Prostate gland (tissue), 2 donors: ENCODE measurements at places on chromosomes 11 and 22. TPM values are rescaled to one million over a fixed set of nuclear protein-coding genes. Genes with fewer than 3 reads are reported as not detected.

Gene XKR3
- 0.74 TPM for total RNA-seq

DNA sequence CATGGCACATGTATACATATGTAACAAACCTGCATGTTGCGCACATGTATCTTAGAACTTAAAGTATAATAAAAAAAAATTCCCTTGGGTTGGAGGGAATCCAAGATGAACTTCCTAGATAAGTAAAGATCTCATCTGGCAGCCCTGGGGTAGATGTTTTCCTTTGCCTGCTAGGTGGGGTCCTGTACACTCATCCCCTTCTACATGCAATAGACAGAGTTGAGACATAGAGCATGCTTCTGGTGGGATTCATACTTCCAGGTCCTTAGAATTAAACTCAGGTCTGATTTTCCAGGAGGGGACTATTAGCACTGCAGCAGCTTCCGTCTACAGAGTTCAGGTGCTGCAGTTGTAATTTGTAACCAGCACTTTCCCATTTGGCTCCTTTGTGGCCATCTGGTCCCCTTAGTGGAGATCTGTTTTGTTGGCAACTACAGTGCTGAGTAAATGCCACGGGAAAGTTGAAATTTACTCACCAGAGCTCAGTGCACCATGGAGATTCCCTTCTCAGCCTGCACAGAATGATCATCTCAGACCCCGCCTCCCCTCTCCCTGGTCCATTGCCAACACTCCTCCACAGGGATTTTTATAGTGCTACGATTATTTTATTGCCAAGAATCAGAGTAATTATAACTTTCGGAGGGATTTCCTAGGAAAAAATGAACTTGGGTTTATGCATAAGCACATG is 220.1 kb upstream of the E2F8 start:
- no peak overlapping the region for H3K4me3 ChIP-seq
- no peak for DNase-seq
- peaks cover 4% of the 10 kb centered on the region for H3K27me3 ChIP-seq
- H3K4me1 ChIP-seq, result no peaks in the 10 kb centered on the region
- H3K27ac ChIP-seq, result no peak overlapping the region
- no peaks in the 10 kb centered on the region for H3K36me3 ChIP-seq

DNA sequence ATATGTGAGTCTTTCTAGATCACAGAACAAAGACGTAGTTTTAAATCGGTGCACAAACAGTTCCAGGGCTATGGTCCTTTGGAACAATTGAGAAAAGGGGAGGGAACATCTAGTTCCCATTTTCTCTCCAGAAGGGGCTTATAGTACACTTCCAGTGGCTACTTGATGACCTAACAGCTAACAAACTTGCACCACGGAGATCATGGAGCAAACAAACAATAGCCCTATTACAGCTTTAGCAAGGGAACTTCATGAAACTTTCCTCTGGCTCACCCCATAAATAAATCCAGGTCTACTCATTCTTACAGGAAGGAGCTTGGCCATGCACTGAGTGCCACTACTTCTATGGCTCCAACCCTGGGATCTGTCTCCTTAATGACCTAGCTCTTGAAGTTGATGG is 8.3 kb upstream of the FOLR2 start:
- H3K36me3 ChIP-seq, result no peaks in the 10 kb centered on the region
- no peaks in the 10 kb centered on the region for H3K4me1 ChIP-seq
- DNase-seq, result no peak
- no peak overlapping the region for H3K4me3 ChIP-seq

DNA sequence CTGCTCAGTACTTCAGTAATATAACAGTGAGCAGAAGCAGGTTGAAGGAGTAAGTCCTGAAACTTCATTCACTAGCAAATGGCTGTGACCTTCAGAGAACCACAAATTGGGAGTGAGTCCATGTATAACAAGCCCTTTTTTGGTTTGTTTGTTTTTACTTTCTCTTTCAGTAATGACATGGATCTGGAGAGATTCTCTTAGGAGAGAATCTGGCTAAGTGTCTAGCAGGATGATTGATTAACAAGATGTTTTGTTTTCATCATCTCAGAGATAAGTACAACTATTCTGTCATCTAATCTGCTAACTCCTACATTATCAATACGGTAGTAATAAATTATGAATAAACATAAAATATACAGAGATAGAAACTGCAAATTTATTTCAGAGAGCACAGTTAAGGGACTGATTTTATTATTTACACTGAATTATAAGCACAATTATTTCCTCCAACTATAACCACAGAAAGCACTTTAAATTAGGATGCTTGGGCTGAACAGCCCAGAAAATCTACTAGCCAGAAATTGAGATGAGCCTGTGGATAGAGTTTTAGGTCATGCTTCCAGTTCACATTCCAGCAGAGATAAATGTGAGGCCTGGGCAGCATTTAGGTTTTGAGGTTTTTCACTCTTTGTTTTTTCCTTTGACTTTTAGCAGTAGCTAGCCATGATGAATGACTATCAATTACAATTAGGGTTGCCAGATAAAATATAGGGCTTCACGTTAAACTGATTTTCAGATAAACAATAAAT is 429.3 kb upstream of the FAT3 start:
- H3K27ac ChIP-seq, result no peak overlapping the region
- H3K4me3 ChIP-seq, result no peak overlapping the region
- H3K27me3 ChIP-seq, result no peaks in the 10 kb centered on the region
- H3K36me3 ChIP-seq, result no peaks in the 10 kb centered on the region
- no peaks in the 10 kb centered on the region for H3K4me1 ChIP-seq

GRCh38 chr11:134215836-134216235 is 7.9 kb downstream of the NCAPD3 start:
- no peak overlapping the region for H3K4me3 ChIP-seq
- H3K4me1 ChIP-seq, result no peaks in the 10 kb centered on the region
- peak overlapping the region; percentile 27 for H3K27ac ChIP-seq
- no peak for DNase-seq
- no peaks in the 10 kb centered on the region for H3K36me3 ChIP-seq

DNA sequence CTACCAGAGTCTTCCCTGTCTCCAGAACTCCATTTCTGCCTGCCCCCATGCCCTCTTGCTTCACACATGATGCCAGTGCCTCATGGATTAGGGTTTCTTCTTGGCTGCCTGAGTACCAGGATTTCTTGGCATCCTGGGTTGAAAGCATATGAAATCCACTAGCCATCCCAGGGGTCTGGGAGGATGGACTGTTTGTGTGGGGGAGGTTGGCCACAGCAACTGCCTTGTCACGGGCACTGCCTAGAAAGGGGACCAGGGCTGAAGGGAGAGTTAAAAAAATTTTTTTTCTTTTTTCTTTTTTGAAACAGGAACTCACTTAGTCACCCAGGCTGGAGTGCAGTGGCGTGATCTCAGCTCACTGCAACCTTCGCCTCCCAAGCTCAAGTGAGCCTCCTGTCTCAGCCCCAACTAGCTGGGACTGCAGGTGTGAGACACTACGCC is 4.2 kb downstream of the USP35 start:
- H3K27me3 ChIP-seq, result no peaks in the 10 kb centered on the region
- H3K4me1 ChIP-seq, result no peaks in the 10 kb centered on the region
- H3K27ac ChIP-seq, result no peak overlapping the region
- H3K4me3 ChIP-seq, result no peak overlapping the region
- no peak for DNase-seq

DNA sequence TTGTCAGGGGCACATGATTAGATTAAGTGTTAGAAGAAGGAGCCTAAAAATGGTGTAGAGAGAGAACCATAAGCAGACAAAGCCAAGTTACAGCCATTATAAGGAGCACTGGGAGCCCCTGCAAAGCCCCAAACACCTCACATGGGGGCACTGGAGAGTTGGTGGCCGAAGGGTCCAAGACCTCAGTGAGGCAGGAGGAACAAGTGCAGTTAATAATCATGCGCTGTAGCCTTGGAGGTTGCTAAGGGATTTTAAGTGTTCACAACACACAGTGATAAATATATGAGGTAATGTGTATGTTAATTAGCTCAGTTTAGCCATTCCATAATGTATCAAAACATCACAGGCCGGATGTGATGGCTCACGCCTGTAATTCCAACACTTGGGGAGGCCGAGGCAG is 54.4 kb upstream of the JAM3 start:
- H3K36me3 ChIP-seq, result no peaks in the 10 kb centered on the region
- no peaks in the 10 kb centered on the region for H3K27me3 ChIP-seq
- no peak overlapping the region for H3K4me3 ChIP-seq

DNA sequence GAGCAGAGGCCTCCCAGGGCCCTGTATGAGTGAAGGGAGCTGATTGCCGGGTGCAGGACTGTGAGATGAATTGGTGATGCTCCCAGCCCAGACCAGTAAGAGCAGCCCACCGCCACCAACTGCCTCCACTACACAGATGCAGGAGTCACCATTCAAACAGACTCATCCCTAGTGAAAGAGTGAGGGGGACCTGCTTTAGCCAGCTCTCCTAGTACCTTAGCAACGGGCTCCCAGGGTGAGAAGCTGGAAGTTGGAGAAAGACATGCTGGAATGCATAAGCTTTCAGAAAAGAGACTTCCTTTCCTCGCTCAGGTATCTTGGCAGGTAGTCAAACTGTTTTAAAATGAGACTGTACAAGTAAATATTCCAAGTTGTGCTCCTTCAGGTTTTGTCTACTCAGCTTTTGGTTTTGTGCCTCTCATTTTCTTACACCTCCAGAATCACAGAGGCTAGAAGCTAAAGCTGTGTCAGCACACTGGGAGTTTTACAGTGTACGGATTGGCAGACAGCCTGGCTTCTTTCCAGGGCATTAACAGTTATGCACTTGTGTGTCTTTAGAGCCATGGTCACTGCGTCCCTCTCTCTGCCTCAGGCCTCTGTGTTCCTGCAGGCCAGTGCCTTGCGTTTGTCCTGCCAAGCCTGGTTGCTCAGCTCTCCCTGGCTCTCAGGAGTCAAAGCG is 146.2 kb downstream of the ATXN10 start:
- H3K36me3 ChIP-seq, result no peaks in the 10 kb centered on the region
- peaks cover 8% of the 10 kb centered on the region for H3K4me1 ChIP-seq
- H3K27me3 ChIP-seq, result no peaks in the 10 kb centered on the region
- H3K27ac ChIP-seq, result peak overlapping the region; percentile 17

- DNase-seq, result no peak
- no peaks in the 10 kb centered on the region for H3K36me3 ChIP-seq
- no peak overlapping the region for H3K4me3 ChIP-seq
- no peaks in the 10 kb centered on the region for H3K27me3 ChIP-seq
Measured at GRCh38 chr11:35265755-35266454, 126.9 kb downstream of the CD44 start.

GRCh38 chr22:46746192-46746591 is 8.1 kb upstream of the CERK start:
- no peaks in the 10 kb centered on the region for H3K36me3 ChIP-seq
- H3K27ac ChIP-seq, result no peak overlapping the region
- DNase-seq, result no peak
- H3K4me3 ChIP-seq, result no peak overlapping the region
- H3K27me3 ChIP-seq, result peaks cover 12% of the 10 kb centered on the region

DNA sequence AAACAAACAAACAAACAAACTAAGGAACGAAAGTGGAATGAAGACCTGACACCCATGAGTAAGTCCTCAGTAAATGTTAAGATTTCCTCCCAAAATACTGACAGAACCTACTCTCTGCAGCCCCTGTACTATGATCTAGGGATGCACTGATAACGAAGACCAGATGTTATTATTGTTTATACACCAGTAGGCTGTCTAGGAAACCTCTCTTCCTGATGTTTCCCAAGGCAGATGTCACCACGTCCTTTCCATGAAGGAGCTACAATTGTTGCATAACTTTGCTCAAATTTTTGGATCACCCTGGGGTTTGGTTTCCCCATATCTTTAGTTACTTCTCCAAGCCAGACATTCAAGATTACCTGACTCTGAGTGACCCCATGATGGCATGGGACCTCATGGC is 340.7 kb downstream of the MIAT start:
- no peak overlapping the region for H3K27ac ChIP-seq
- no peak for DNase-seq
- no peak overlapping the region for H3K4me3 ChIP-seq

- no peak for DNase-seq
- no peak overlapping the region for H3K27ac ChIP-seq
- peaks cover 12% of the 10 kb centered on the region for H3K4me1 ChIP-seq
Measured at GRCh38 chr11:78080818-78081495, 1.3 kb upstream of the NDUFC2 start.

DNA sequence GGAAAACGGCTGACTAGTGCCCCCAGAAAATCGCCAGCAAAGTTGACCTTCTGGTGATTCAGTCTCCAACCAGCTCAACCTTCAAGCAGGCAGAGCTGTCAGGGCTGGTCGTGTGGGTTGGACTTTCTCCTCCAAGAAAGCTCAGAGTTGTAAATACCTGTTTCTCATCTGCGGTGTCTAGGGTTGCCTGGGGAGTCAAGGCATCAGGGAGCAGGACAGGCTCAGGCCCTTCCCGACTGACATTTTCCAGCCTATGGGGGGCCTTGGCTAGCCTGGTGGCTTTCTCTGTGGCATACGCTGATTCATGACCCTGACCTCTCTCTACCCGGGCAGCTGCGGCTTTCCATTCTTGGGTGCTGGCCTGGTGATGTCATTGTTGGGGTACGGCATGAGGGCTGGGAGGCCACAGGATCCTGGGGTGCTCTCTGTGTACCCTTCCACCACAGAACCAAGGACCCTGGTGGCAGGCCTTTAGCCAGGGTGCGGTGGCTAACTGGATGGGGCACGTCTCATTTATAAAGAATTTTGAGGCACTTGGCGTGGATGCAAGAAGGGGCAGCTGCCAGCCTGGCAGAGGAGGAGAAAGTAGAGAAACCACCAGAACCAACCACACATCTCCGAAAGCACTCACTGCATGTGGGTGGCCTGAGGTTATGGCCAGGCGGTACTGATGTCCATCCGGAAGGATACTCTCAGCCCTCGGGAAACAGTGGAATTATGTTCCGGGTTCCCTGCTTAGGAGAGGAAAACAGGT is 64.9 kb downstream of the BCR start:
- H3K36me3 ChIP-seq, result no peaks in the 10 kb centered on the region
- H3K4me1 ChIP-seq, result no peaks in the 10 kb centered on the region
- no peak overlapping the region for H3K27ac ChIP-seq
- no peak for DNase-seq

DNA sequence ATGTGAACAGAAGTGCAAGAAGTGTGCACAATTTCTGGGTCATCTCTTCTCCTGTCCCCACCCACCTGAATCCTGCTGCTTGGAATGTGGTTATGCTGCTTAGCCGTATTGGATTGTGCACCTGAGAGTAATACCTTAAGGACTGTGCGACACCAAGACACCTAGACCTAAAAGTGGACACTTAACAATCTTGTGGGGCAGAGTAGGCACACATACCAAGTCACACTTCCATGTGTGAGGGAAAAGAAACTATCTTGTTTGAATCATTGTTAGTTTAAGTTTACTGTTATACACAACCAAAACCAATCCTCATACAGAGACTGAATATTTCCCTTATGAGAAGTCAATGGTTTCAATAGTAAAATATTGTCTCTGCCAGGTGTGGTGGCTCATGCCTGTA is 93.7 kb downstream of the CCDC83 start:
- no peak overlapping the region for H3K4me3 ChIP-seq
- H3K4me1 ChIP-seq, result no peaks in the 10 kb centered on the region
- no peaks in the 10 kb centered on the region for H3K36me3 ChIP-seq
- H3K27me3 ChIP-seq, result no peaks in the 10 kb centered on the region
- no peak overlapping the region for H3K27ac ChIP-seq

DNA sequence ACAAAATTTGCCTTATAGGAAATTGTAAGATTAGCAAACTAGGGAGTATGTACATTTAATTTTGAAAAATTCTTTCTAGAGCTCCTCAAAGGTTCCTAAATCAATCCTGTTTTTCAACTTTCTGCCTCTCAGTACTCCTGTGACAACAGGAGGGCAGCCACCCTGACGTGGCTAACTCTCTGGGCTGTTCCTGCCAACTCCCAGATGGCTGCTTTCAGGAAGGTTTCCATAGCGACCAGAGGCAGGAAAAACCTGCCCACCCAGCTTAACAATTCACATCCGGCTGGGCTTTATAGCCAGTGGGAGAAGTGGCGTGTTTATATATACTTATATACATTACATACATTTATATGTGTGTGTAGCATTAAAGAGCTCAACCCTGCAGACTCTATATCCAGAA is 26.5 kb downstream of the SGSM3 start:
- no peak overlapping the region for H3K4me3 ChIP-seq
- peak overlapping the region; percentile 90 for H3K27ac ChIP-seq
- H3K36me3 ChIP-seq, result no peaks in the 10 kb centered on the region
- DNase-seq, result peak; percentile 94
- H3K4me1 ChIP-seq, result peaks cover 6% of the 10 kb centered on the region
